ENCODE measurements at places on chromosomes 5 and 9. TPM values are rescaled to one million over a fixed set of nuclear protein-coding genes. Genes with fewer than 3 reads are reported as not detected.

DNA sequence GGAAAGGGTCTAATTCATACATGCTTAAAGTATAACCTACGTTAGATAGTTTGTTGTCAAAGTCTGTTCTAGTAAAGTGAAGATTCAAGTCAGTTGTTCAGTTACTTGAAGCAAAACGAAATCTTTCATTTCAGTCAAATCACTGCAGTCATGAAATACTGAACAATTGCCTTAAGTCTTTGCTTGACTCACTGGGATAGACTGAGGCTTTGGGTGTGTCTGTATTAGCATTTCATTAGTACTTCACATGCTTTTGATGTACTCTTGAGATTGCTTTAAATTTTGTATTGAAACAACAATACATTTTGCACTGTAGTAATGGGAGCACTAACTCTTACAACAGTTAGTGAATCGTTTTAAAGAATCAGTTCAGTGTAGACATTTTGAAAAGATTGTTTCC lies 4.0 kb upstream of the CMYA5 start:
- DNase-seq = no peak

KDM3B gene
- total RNA-seq = 66.8 TPM

PDZD2 gene
- 195 TPM for total RNA-seq

- DNase-seq = no peak
Measured at GRCh38 chr9:72154468-72155285, 5.4 kb downstream of the GDA start.

CER1 gene
- not detected for total RNA-seq

PCDHGB3 gene
- total RNA-seq = 9.0 TPM

Measured in suprapubic skin (tissue), 4 donors.